ENCODE measurements at places on chromosomes 7 and 10.

GRCh38 chr7:111074748-111075146 is 16.2 kb upstream of the LRRN3 start:
- DNase-seq: no peak

GRCh38 chr7:139710036-139710435 is 67.8 kb downstream of the HIPK2 start:
- DNase-seq: no peak

- no peak for DNase-seq
Observed at GRCh38 chr7:17546189-17546588, 247.7 kb downstream of the AHR start.

DNA sequence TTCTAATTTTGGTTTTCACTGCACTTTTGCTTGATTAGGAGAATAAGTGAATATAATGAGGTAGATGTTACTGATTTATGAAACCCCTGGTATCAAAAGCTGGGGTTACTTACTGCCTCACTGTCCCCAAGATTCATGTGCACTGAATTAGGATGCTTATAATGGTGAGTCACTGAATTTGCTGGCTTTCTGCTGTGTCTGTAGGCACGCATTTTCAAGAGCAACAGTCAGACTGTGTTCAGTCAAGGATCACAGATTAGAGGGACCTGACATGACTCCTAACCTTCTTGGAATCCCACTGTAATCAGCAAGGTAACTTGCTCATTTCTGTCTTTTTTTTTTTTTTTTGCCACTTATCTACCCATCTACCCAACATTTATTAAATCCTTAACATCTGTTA is 59.7 kb downstream of the GPR85 start:
- no peak for DNase-seq

DNA sequence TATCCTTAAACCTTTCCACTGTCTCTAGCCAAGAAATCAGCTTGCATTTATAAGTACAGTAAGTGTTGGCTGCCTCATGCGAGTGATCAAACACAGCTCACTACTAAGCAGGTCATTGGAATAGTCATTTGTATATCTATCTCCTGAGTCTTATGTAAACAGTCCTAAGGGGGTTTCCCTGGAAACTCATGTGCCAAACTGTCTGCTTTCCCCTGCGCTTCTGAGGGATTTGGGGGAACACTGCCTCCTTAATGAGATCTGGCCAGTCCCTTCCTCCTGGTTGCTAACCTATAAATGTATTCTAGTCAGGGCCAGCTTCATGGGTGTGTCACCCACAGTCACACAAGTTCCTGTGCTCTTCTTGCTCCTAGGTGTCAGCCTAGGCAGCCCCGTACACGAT is 133.1 kb downstream of the CD36 start:
- no peak for DNase-seq

DNA sequence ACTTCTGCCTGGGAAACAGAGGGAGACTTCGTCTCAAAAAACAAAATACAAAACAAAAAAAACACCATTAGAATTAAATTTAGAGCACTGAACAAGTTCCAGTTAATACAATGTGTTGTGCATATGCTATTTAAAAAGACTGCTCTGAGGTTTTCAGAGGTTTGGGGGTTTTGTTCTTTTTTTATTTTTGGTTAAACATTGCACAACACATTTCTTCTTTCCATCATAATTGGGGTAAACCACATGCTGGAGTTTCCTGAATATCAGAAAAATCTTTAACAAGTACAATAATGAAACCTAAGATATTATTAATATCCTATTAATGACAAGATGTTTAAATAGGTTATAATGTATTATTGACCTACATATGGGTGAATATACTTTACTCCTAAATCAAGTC is 26.3 kb downstream of the IGF2BP3 start:
- peak; percentile 18 for DNase-seq

GRCh38 chr7:138865843-138866242 is 67.8 kb upstream of the ATP6V0A4 start:
- DNase-seq: no peak

DNA sequence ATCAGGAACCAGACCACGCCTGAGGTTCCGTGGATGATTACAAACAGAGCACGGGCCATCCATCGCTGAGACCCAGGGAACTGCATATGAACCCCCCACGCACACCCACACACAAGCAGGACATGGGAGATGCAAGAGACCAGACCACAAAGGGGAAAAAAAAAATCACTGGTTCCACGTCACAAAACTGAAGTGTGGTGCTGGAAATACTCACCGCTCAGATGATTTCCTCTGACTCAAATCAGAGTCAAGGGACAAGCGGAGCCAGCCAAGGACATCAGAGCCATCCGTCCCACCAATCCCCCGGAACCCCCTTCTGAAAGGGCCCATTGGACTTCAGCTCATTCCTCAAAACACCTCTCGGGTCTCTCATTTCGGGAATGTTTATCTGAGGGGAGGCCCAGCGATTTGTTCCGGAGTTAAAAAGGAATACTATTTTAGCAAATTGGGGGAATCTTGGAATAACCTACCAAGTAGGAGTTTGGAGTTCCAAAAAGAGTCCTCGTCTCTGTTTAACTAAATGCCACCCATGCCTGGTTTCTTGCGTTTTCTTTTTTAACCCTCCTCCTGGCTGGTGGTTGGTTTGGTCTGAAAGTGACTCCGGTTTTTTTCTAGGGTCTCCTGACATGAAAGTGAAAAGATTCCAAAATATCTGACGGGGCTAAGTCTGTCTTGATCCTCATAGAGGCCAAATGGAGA is 15.0 kb downstream of the SNX8 start:
- peak; percentile 47 for DNase-seq

GRCh38 chr7:110994028-110994967 is 96.6 kb upstream of the LRRN3 start:
- DNase-seq: no peak

GRCh38 chr10:18059826-18060559 is 80.2 kb upstream of the CACNB2 start:
- DNase-seq: peak; percentile 13

GRCh38 chr7:112692333-112692732 is 97.9 kb downstream of the TMEM168 start:
- DNase-seq: no peak

DNA sequence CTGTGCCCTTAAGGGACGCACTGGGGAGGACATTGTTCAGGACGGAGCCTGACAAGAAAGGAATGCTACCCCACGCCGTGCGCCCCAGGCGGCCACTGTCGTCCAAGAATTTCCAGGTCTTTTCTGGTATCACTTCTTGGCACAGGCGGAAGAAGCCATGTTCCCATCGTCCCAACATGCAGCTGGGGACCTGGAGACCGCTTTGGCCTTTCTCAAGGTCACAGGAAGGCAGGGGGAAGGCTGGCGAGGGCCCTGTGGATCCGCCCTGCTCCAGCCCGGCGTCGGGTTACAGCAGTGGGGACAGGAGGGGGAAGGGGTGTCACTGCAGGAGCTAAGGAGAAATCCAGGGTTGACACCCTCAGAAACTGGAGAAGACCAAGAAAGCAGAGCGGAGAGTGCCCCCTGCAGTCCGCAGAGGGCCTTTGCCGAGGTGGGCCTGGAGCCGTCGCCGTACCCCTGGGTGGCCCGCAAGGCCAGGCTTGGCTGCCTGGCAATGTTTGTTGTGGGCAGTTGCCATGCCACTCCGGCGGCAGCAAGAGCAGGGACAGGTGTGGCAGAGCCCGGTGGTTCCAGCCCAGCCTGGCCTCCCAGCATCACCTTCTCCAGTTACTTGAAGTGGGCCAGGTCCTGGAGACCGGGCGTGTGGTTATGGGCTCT is 104.1 kb downstream of the LHPP start:
- no peak for DNase-seq

- DNase-seq: no peak
Observed at GRCh38 chr10:21174715-21175495, 277.8 kb upstream of the NEBL start.

- DNase-seq: peak; percentile 75
Observed at GRCh38 chr10:74880041-74880440, 53.6 kb downstream of the KAT6B start.

DNA sequence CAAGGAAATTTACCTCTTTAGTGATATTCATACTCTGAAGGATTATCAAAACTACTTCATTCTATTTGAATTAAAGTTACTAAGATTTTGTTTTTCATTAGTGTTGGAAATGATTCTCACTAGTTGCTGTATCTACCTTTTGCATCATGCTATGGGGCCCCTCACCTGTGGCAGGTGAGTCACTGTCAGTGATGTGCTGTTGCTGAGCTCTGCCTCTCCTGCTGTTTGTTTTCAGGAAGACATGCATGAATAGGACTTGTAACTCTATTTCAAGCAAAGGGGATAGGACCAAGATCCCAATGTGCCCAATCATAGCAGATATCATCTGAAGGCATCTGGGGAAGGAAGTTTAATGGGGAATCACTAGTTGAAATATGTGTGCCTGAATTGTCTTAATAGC is 57.4 kb upstream of the AGR3 start:
- DNase-seq: no peak

DNA sequence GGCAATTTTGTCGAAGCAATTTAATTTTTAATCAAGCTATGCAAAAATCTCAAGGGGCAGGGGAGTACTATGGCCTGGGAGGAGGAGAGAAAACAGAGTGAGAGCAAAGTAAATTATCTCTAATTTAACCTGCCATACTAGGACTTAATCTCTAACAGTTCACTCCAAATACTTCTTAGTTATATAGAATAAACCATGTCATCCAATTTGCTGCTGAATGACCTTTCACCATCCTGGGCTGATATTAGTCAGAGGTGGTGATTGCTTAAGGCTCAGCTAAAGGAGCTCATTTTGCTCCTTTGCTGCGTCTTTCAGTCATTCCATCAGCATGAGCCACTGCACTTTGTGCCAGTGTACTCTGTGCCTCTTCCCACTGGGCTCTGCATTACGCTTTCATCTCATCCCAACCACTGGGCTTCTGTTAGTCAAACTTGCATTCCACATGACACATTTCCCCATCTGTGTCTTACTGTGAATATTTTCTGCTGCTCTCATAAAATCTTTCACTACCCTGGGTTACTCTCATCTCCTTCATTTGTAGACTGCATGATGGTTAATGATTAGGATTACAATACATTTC is 84.3 kb downstream of the CD36 start:
- DNase-seq: peak; percentile 99

GRCh38 chr7:4274286-4274685 is 407.8 kb upstream of the FOXK1 start:
- DNase-seq: no peak

DNA sequence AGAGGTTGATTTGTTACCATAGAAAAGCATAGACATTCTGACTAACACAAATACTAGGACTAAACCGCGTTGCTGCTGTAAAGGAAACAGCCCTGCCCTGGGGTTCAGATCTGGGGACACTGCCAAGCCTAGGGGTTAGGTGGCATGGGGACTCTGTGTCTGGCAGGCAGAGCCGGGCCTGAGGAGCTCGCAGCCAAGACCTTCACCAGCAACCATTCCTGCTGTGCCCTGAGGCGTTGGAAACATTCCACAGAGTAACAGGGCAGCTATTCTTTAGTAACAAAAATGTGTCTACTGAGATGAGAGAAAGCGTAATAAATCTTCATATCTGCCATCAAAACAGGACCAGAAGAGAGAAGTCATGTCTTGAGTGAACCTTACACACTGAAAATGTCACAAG is 280.5 kb downstream of the POM121L12 start:
- DNase-seq: no peak

- DNase-seq: no peak
Observed at GRCh38 chr10:47139121-47139520, 160.9 kb upstream of the GDF10 start.

GRCh38 chr10:70441161-70441894 is at the start of gene NODAL:
Gene NODAL (minus strand): TSS chr10:70441681. CDS start chr10:70441667, 14 bp downstream.
- no peak for DNase-seq

- DNase-seq: no peak
Observed at GRCh38 chr7:79319369-79319768, 134.1 kb downstream of the MAGI2 start.

DNA sequence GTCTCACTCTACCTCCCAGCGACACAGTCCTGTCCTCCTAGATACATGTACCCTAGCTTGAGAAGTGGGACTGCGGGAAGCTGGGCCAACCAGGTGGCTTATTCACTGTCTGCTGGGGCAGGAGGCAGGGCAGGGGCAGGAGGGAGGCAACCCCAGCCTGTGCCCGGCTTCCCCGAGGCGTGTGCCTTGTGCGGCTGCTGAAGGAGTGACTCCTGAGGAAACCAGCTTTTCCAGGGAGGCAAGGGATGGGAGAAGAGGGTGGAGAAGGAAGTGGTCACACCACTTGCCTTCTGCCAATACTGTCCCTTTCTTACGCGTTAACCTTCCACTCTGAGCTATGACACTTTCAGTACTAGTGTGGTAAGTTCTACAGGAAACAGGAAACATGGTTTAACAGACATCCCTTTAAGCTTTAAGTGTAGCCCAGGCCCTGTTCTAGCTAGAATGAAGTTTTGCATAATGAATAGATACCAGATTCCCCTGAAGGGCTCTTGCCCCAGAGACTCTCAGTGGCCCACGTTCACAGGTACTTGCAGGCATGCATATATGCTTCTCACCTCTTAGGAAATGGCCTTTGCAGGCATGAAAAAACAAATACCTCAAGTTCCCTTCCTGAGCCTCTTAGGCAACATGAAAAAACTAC is 40.6 kb downstream of the SYPL1 start:
- DNase-seq: no peak

DNA sequence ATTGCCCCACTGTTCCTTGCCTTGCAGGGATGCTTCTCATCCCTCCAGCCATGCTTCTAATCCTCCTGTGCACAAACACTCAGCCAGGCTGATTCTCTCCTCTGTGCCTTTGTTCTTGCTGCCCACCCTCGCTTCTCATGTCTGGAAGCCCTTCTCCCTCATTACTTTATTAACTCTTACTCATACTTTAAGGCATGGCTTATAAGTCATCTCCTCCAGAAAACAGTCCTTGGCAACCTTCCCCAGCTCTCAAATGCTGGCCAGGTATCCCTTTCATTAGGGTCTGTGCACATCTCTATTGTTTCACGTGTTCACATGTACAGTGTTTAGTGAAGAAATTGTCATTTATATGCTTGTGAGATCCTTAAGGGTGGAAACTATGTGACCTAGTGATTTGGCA is 62.9 kb downstream of the ITGB8 start:
- no peak for DNase-seq

GRCh38 chr10:102773320-102773719 is 29.6 kb downstream of the WBP1L start:
- DNase-seq: peak; percentile 37

- DNase-seq: no peak
Observed at GRCh38 chr10:70799124-70799523, 13.9 kb upstream of the TBATA start.

DNA sequence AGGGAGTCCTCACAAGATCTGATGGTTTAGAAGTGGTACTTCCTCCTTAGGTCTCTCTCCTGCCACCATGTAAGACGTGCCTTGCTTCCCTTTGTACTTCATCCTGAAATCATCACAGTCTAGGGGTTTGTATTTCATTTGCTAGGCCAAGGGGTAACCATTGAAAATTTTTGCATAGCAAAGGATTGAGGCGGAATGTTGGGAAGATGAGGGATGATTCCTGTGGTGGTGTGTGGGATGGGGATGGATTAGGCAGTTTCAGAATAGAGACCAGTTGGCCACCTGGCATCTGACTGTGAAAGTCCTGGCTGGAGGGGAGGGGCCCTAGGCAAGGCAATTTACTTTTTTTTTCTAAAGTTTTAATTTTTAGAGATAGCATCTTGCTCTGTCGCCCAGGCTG is 222.9 kb downstream of the CAMK1D start:
- no peak for DNase-seq

- DNase-seq: no peak
Observed at GRCh38 chr10:1504286-1504685, 233.0 kb downstream of the ADARB2 start.
